ENCODE measurements at places on chromosomes 5 and 9.

DNA sequence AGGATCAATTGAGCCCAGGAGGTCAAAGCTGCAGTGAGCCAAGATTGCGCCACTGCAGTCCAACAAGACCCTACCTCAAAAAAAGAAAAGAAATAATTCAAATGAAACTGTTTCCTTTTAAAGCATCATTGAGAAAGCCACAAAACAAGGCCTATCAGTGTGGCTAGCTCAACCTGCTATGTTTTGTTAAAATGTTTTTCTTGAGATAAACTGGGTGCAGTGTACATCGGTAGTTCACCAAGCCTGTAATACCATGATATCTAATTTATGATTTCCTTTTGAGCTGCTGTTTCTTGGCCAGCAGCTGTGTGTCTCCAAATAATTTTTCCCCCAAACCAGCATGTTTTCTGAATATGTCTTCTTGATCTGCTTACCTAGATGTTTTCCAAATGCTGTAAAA is 97.3 kb upstream of the GOLGA1 start:
- DNase-seq: no peak

DNA sequence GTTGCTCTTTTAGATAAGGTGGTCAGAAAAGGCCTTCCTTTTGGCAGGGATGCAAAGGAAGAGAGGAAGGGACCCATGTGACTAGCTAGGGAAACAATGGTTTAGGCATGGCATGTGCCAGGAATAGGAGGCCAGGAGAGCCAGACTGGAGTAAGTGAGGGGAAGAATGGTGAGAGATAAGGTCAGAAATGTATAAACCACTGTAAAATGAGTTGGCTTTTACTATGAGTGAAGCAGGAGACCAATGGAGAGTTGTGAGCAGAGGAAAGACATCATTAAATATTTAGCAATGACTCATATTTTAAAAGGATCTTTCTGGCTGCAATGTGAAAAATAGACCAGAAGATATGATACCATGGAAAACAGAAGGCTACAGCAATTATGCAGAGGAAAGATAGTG is 50.9 kb downstream of the AP3B1 start:
- no peak for DNase-seq

GRCh38 chr5:10019236-10019635 is 230.5 kb downstream of the ATPSCKMT start:
- no peak for DNase-seq

GRCh38 chr5:91456928-91457680 is 74.0 kb upstream of the ARRDC3 start:
- no peak for DNase-seq

GRCh38 chr5:145982572-145983318 is 46.4 kb downstream of the SH3RF2 start:
- DNase-seq: no peak

- DNase-seq: no peak
Measured at GRCh38 chr9:79236466-79236865, 335.3 kb upstream of the TLE4 start.

DNA sequence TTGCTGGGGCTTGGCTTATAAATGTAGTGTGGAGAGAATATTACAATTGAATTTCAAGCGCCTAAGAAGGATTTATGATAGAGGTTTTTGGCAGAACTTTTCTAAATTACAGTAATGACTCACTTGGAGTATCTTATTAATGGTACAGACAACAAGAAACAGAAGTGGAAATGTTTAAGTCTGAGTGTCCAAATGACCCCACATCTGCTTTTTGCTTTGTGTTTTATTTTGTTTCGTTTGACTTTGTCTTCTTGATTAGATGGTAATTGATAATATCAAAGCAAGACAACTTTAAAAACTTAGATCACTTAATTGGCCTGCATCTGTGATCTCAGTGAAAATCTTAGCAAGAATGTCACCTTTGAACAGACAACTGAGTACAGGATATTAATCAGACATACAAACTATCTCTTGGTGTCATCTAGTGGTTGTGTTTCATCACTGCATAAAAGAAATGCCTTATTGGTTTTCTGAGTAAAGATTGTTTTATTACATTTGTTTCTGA is 577.4 kb downstream of the ISL1 start:
- no peak for DNase-seq

- peak; percentile 68 for DNase-seq
Measured at GRCh38 chr9:129489838-129490582, 130.9 kb downstream of the C9orf50 start.

DNA sequence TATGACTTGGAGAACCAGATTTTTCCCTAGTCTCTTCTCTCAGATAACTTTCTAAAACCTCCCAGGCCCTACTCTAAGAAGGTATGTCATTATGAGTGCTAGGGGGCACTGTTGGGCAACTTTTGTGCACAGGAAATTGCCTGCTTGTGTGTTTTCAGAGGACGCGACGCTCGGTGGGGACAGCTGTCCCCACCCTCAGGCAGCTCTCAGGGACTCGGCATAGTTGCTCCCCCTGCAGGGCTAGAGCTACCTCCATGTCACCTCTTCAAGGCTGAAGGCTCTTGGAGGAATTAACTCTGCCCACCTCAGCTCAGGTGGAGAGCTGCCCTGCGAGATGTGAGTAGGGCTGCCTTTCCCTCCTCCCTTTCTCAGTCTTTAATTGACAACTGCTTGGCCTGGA is 10.2 kb upstream of the TIFAB start:
- DNase-seq: peak; percentile 43

DNA sequence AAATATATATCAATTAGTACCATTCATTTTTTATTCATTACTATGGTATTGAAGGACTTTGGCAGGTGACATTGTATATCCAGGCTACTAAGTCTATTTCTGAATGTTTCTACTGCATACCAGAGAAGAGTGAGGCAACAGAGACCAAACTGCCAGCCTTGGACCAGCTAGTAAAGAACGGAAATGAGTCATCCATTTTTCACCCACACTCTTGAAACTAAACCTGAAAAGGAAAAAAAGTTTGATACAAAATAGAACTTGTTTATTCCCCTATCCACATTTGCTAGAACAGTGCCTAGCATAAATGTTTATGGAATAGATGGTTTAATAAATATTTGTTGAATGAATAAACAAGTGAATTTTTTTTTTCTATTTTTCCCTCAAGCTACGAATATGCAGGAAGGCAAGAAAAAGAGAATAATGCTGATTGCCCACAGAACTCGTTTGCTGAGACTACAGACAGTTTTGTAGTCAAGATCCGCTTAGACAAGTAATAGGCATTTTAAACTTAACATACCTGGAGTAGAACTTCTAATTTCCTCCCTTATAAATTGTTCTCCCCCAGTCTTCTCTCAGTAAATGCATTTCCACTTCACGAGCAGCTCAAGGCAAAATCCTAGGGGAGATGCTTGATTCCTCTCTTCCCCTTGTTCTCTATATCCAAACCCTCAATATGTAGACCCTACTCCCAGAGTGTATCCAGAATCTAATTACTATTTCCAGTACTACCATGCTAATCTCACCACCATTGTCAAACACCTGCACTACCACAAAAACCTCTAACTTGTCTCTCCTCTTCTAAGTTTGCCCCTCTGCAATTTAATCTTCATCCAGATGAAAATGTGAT is 146.2 kb upstream of the RASA1 start:
- no peak for DNase-seq

DNA sequence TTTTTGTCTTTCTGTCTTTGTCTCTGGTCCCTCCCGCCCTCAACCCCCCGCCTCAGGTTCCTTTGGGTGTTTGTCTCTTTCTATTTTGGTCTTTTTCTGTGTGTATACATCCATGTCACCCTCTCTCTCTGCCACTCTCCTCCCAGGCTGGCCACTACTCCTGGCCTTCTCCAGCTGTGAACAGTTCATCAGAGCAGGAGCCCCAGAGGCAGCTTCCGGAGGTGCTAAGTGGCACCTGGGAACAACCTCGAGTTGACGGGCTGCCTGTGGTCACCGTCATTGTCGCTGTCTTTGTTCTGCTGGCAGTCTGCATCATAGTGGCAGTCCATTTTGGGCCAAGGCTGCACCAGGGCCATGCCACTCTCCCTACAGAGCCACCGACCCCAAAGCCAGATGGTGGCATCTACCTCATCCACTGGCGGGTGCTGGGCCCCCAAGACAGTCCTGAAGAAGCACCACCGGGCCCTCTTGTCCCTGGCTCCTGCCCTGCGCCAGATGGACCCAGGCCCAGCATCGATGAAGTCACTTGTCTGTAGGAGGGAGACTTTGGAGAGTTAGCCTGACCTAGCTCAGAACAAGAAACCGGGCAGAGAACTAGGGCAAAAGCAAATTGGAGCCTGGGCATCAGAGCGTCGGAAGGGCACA is 1.7 kb downstream of the SMIM33 start:
- peak; percentile 58 for DNase-seq

- DNase-seq: peak; percentile 5
Measured at GRCh38 chr5:133817456-133817855, 151.0 kb downstream of the C5orf15 start.

DNA sequence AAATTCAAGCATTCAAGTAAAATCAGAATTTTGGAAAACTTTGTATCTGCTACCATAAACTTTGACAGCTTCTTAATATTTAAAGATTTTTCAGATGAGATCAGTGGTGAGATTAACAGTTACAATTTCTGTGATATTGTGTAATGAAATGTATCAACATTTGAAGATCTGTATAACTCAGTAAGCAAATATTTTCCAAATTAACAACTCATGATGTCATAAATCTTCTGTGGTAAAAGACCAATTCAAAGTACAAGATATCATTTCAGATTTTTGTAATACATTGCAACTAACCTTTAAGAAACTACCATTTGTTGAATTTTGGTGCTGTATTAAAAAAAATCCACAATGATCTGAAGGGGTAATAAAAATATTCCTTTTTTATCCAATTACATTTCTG is 352.2 kb downstream of the KIAA0825 start:
- DNase-seq: no peak

DNA sequence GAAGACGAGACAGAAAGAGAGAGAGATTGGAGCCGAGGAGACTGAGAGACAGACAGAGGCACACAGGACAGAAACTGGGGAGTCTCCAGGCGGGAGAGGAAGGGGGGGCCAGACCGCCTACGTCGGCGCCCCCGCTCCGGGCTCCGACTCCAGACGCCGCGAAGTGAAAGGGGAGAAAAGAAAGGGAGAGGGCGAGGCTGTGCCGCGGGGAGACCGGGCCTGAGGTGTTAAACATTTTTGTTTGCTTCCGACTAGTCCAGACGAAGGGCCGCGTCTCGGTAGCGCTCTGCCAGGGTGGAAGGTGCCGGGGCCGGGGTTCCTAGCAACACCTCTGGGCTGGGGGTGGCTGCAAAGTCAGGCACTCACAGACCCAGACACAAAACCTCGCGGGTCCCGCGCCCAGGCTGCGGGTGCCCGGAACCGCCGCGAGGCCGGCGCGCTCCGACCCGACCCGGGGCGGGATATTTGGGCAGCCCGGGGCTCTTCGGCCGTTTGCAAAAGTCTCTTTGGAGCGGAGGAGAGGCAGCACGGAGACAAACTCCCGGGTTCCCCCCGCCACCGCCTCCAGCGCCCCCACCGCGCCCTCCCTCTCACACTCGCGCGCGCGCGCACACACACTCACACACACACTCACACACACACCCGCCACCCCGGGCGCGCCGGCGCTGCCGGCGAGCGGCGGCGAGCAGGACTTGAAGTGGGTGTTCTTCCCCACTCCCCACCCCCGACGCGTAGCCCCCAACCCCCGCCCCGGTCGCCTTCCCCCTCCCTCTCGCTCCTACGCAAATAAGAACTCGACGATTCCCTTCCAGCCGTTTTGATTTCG is 626 bp upstream of the FST start:
- peak; percentile 56 for DNase-seq

GRCh38 chr5:170542691-170543293 is 39.0 kb downstream of the KCNIP1 start:
- no peak for DNase-seq

GRCh38 chr9:68961587-68961986 is 52.3 kb downstream of the PRKACG start:
- DNase-seq: no peak

- no peak for DNase-seq
Measured at GRCh38 chr9:36486329-36486932, 86.3 kb upstream of the MELK start.

- no peak for DNase-seq
Measured at GRCh38 chr5:178094345-178094744, 19.0 kb upstream of the N4BP3 start.

- DNase-seq: no peak
Measured at GRCh38 chr5:2143646-2144353, 261.1 kb upstream of the IRX4 start.

DNA sequence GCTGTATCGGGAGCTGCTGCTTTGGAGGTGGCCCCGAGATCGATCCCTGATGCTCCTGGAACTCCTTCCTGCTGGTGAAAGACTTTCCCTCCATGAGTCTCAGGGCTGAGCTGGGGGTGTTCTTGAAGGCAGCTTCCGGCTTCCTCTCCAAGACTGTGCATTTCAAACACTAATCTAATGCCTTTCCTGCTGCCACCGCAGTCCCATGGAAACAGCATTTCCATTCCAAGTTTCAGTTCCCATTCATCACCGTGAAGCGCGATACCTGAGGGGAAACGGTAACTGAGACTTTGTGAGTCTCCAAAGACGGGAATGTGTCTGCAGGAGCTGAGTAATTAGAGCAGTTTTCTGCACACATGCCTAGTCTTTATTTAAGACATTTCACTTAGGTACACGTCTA is 230.1 kb downstream of the PAX5 start:
- no peak for DNase-seq

DNA sequence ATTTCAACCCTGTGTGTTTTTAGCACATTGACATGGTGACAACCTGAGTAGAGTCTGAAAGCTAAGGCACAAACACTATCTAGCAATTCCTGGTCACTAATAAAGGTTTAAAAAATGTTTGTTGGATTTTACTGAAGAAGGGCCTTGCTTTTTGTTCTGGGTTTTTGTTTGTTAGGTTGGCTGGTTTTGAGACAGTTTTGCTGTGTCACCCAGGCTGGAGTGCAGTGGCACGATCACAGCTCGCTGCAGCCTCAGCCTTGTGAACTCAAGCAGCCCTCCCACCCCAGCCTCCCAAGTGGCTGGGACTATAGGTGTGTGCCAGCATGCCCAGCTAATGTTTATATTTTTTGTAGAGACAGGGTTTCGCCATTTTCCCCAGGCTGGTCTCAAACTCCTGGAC is 39.0 kb downstream of the PRKACG start:
- no peak for DNase-seq

GRCh38 chr5:133262690-133263089 is 210.9 kb downstream of the HSPA4 start:
- no peak for DNase-seq

DNA sequence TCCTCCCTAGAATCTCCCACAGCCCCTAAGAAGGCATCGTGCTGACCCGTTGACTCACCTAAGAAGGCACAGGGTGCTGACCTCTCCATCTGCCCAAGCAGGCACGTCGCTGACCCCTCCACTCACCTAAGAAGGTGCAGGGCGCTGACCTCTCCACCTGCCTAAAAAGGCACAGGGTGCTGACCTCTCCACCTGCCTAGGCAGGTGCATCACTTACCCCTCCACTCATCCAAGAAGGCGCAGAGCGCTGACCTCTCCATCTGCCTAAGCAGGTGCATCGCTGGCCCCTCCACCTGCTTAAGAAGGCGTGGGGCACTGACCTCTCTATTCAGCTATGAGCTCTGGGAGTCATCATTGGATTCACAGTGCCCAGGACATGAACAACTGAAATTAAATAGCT is 54.4 kb upstream of the FCN1 start:
- DNase-seq: no peak

All from activated T-cell treated with anti-CD3 and anti-CD28 coated beads, Interleukin-2, amount 50 U/mL, for 24 hours (primary cell).